ENCODE measurements at places on chromosomes 11 and 22.

- DNase-seq = no peak
Measured at GRCh38 chr11:113147249-113147648, 167.1 kb upstream of the TTC12 start.

- DNase-seq = no peak
Measured at GRCh38 chr11:11419747-11420146, 66.7 kb upstream of the CSNK2A3 start.

GRCh38 chr11:64357904-64358535, 942 bp upstream of the RPS6KA4 start:
- no peak for DNase-seq

GRCh38 chr22:20804650-20805049, 30.7 kb downstream of the SERPIND1 start:
- no peak for DNase-seq

GRCh38 chr11:125222494-125222893, 57.9 kb downstream of the PKNOX2 start:
- no peak for DNase-seq

- no peak for DNase-seq
Measured at GRCh38 chr11:28636033-28636432, 527.8 kb downstream of the METTL15 start.

DNA sequence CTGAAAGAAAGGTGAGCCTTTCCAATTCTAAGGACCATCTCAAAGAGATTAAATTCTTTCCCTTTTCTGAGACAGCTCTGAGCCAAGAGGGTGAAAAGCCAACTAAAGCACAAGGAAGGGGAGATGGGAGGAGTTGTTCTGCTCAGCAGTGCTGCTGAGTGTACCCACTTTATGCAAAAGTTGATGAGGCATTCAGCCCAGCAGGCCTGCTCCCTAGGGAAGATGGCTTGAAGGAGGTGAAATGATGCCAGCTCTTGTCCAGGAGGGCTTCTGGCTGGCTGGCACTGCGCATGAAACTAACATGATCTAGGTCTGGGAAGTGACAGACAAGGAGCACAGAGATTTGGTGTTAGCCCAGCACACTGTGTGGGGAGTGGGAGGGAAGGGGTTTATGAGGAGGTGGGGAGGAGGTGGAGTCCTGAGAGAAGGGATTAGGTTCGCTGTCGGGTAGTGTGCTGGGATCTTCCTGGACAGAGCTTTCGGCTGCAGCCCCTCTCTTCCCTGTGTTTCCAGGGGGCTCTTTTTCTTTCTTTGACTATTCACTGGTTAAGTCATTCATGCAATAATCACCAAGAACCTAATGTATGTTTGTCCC, 225.5 kb upstream of the NARS2 start:
- DNase-seq = no peak

GRCh38 chr11:72238040-72238450, 5.9 kb downstream of the PHOX2A start:
- DNase-seq = no peak

GRCh38 chr11:1652771-1653540, 23.4 kb downstream of the KRTAP5-5 start:
- DNase-seq = no peak

- no peak for DNase-seq
Measured at GRCh38 chr11:24900960-24901549, 404.2 kb downstream of the LUZP2 start.

- DNase-seq = no peak
Measured at GRCh38 chr11:21179770-21180169, 510.4 kb downstream of the NELL1 start.

- no peak for DNase-seq
Measured at GRCh38 chr22:31083923-31084810, 3.0 kb downstream of the SMTN start.

- no peak for DNase-seq
Measured at GRCh38 chr11:117437041-117437790, 109.6 kb downstream of the CEP164 start.

GRCh38 chr11:124380585-124380984, 3.7 kb downstream of the OR8B2 start:
- no peak for DNase-seq

DNA sequence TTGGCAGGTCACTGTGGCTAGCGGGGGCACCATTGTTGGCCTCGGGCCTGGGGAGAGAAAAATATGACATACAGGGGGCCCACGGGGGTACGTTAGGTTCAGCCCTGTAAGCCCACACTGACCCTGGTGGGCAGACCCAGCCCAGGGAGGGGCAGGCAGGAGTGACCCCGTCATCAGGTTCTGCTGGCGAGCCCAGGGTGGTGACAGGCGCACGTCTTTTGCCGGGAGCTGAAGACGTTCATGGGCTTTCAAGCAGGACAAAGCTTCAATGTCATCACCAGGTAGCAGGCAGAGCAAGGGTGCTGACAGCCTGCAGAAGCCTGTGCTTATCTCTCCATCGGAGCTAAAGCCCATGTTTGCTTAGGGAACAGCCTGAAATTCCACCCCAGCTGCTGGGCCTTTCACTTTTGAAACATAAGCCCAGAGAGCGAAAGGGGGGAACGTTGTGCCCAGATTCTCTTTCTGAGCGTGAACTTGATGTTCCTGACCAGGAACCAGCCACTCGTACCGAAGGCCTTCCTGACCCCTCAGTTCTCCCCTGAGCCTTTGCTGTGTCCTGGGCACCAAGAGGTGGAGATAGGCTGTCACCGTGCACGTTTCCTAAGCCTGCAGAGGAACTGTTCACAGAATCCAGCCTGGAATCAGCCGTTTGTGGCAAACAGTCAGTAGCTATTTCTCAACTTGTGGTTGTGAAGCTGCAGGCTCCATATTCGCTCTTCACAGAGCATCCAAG, 74.0 kb upstream of the ATXN10 start:
- DNase-seq = no peak

- DNase-seq = peak; percentile 23
Measured at GRCh38 chr11:43376594-43376993, 17.9 kb downstream of the TTC17 start.

DNA sequence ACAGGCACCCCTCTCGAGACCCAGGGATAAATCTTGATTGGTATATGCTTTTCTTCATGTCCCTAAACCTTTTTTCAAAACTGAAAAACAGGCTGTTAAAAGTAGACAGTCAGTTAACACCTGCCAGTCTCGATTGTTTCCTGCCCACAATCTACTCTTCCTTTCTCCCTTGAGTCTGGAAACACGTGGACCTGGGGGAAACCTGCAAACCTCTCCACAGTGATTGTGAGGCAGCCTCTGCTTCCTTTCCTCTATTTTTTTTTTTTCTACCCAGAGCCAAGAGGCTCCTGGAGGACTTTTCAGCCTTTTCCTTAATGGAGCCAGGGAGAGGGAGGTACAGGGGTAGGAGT, 69.4 kb upstream of the CLMP start:
- no peak for DNase-seq

DNA sequence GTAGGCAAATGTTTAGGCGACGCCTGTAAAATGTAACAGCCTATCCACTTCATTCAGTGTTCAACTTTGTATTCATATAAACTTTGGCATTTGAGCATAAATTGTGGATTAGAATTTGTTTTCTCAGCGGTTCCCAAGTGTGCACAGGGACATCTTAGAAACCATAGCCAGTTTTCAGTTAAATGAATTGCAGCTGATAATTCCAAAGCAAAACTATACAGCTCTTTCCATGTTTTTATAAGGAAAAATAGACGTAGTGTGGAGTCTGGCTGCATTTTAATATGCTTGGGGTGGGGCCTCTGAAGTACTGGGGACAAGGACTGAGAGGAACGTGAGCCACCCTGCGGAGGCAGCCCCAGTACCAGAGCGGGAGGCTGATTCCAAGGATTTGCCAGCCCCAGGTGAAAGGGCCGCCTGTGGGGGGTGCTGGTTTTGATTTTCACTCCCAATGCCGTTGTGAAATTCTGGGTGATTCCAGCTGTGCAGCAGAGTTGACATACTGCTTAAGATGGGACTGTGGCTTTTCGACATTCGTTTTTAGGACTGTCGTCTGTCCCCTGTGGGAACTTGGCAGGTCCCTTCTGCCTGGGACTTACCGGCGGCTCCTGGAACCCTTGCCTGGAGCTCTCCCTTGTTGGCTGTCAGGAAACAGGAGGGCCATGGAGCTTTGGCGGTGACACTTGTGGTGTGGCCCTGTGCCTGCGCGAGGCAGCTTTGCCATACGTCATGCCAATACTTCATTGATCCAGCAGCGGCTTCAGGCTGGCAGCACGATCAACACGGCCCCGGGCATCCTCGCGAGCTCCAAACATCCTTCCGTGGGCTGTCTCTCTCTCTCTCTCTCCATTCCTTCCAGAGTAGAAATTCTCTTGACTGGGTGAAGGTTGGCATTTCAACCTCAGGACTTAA, 370.9 kb downstream of the TBC1D22A start:
- no peak for DNase-seq

- DNase-seq = no peak
Measured at GRCh38 chr11:83809274-83809673, 523.1 kb upstream of the CCDC90B start.

- DNase-seq = no peak
Measured at GRCh38 chr11:118659953-118660680, 19.3 kb downstream of the TREH start.

GRCh38 chr22:42928969-42929837, 72.1 kb upstream of the ARFGAP3 start:
- DNase-seq = no peak

- DNase-seq = no peak
Measured at GRCh38 chr11:46472662-46472994, 81.1 kb upstream of the CHRM4 start.

GRCh38 chr11:28759311-28759710, 651.1 kb downstream of the METTL15 start:
- DNase-seq = no peak

DNA sequence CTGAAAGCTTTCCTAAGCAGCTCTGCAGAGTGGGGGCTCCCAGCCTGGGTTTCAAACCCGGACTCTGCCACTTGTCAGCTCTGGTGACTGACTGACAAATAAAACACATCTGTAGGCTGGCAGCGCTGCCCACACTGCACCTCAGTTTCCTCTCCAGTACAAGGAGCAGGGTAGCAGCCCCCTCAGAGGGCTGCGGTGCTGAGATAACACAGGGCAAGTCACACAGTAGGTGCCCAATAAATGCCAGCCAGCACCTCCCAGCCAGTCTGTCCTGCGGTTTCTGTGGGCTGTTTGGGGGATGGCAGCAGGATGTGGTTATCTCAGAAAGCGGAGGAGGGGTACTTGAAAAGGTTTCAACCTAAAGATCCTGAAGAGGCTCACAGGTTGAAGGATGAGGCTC, 1.5 kb downstream of the SYT12 start:
- DNase-seq = no peak

DNA sequence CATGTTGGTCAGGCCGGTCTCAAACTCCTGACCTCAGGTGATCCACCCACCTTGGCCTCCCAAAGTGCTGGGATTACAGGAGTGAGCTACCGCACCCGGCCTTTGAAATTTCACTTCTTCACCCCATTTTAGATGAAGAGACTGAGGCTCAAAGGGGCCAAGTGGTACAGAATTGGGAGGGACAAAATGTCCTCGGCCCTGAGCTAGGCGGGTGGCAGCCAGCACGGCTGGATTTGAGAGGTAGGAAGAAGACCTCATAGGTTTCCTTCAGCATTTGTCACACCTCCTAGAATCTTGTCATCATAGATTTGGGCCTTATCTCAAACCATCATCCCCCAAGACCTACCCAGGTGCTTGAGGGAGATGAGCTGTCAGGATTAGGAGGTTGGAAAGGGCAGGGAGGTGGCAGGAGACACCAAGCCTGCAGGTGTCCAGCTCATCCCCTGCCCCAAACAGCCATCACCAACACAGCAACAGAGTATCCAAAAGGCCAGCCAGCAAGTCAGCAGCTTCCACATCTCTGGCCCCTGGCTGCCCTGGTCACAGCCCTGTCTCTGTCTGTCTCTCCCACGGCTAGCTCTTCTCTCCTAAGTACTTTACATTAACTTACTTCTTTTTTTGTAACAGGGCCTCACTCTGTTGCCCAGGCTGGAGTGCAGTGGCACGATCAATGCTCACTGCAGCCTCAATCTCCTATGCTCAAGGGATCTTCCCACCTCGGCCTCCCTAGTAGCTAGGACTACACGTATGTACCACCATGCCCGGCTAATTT, 11.2 kb upstream of the TMPRSS6 start:
- DNase-seq = no peak

GRCh38 chr22:19994851-19995610, 21.6 kb downstream of the ARVCF start:
- no peak for DNase-seq

DNA sequence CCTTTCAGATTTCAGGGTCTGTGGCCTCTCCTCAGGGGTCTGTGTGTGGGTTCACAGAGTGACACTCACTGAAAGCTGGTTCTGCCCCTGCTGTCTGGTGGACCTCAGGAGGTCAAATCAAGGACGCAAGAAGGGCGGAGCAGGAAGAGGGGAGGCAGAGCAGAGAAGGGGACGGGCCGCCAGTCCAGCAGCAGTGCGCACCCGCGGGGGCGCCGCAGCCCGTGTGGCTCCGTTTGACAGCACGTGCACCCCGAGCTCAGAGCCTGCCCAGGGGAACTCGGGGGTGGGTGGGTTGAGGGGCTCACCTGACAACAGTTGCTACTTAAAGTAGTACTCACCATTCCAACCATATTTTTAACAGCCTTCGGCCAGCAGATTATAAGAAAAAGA, 71.4 kb upstream of the PITPNB start:
- DNase-seq = no peak

DNA sequence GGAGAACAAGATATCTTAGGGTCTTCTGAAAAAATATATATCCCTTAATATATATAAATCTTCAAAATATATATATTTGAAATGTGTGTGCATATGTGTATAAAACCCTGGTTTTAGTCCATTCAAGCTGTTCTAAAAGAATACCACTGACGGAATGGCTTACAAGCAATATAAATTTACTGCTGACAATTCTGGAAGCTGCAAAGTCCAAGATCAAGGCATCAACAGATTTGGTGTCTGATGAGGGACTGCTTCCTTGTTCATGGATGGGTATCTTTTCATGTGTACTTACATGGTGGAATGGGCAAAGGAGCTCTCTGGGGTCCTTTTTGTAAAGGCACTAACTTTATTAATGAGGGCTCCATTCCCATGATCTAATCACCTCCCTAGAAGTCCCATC, 6.8 kb downstream of the NXPE2 start:
- DNase-seq = no peak

- no peak for DNase-seq
Measured at GRCh38 chr22:27764722-27765236, 36.8 kb downstream of the MN1 start.

DNA sequence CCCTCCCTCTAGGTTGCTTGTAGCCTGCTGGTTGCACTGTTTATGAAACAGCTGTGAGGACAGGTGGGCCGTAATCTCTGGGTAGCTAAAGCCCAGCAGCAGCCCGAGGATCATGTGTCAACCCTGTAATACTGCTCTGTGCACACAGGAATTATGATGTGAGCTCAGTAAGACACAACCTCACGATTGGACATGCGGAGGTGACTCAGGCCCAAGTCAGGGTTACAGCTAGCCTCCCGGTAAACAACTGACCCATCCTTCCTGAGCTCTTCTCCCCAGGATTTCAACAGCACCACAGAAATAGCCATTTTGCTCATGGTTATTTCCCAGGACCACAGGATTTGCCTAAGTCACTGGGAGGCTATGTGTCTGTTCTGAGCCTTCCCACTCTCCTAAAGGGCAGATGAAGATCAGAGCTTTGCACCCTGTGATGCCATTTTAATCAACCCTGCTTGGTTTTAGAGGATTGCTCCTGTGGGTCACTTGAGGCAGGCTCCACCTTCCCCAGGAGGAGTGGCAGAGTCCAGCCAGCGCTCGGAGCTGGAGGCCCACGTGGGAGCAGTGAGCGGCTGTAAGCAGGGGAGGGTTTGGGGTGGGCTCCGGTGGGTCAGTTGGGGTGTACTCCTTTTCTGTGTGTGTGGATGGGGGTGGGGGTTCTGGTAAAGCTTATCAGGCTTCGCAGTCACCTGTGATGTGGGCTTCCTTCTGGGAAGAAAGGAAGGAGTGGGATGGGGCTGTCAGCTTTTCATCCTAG, at the start of gene AMPD3:
AMPD3 (plus strand) TSS at position 387 of the 754 bp plus-strand sequence. CDS start 6,256 bp downstream, outside the sequence.
- DNase-seq = peak; percentile 84

GRCh38 chr11:98155696-98156095, 865.1 kb upstream of the CNTN5 start:
- no peak for DNase-seq
